CD4-positive, alpha-beta T cell (primary cell): ENCODE measurements at places on chromosomes 5 and 9. TPM values are rescaled to one million over a fixed set of nuclear protein-coding genes. Genes with fewer than 3 reads are reported as not detected.
A peak's percentile ranks its signal among the peaks of the same experiment; 100 is the strongest.

Gene DPYSL3
- total RNA-seq, result not detected

GRCh38 chr9:36450110-36450732 lies 50.2 kb upstream of the RNF38 start:
- no peak for DNase-seq
- no peak overlapping the region for H3K27ac ChIP-seq
- no peak overlapping the region for H3K4me3 ChIP-seq
- H3K36me3 ChIP-seq, result peaks cover 3% of the 10 kb centered on the region

DNA sequence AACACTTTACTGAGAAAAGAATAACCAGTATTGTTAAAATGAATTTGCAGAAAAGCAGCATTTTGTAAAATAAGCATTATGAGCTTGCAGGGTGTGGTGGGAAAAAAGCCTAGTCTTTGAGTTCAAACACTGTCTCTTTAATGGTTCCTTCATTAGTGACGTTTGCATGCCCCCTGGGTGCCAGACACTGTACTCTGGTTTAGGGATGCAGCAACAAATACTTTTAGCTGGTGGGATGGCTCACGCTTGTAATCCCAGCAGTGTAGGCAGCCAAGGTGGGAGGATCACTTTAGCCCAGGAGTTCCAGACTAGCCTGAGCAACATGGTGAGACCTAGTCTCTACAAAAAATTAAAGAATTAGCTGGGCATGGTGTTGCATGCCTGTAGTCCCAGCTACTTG lies 62.3 kb downstream of the MAST4 start:
- no peak overlapping the region for H3K4me3 ChIP-seq
- H3K4me1 ChIP-seq, result no peaks in the 10 kb centered on the region
- no peaks in the 10 kb centered on the region for H3K27me3 ChIP-seq
- no peak overlapping the region for H3K27ac ChIP-seq
- no peaks in the 10 kb centered on the region for H3K36me3 ChIP-seq

Gene ASPN
- total RNA-seq, result not detected

- DNase-seq, result peak; percentile 21
- no peaks in the 10 kb centered on the region for H3K27me3 ChIP-seq
Measured at GRCh38 chr5:157502143-157502647, 42.2 kb downstream of the NIPAL4 start.

GRCh38 chr5:34682926-34683623 lies 26.9 kb downstream of the RAI14 start:
- H3K27ac ChIP-seq, result no peak overlapping the region
- no peaks in the 10 kb centered on the region for H3K27me3 ChIP-seq
- no peak overlapping the region for H3K4me3 ChIP-seq
- H3K4me1 ChIP-seq, result no peaks in the 10 kb centered on the region
- H3K36me3 ChIP-seq, result no peaks in the 10 kb centered on the region

DNA sequence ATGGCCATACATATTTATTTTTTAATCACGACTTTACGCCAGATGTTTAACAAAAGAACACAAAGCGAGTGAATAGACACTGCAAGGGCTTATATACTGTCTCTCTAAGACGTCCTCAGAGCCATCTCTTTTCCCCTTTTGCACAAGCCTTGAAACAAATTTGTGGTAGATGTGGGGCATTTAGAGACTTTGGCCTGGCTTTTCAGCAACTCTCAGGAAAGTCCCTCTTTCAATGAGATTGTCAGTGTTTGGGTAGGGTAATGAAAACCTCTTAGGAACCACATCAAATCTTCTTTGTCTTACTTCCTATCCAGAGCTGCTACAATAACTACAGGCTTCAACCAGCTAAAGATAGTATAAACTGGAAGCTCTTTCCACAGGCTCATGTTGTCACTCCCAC lies 380.0 kb downstream of the ANXA1 start:
- no peaks in the 10 kb centered on the region for H3K4me1 ChIP-seq
- no peaks in the 10 kb centered on the region for H3K36me3 ChIP-seq
- no peak overlapping the region for H3K27ac ChIP-seq
- H3K27me3 ChIP-seq, result no peaks in the 10 kb centered on the region
- no peak overlapping the region for H3K4me3 ChIP-seq
- DNase-seq, result no peak

- H3K36me3 ChIP-seq, result no peaks in the 10 kb centered on the region
- H3K4me1 ChIP-seq, result no peaks in the 10 kb centered on the region
- no peak overlapping the region for H3K4me3 ChIP-seq
- H3K27ac ChIP-seq, result no peak overlapping the region
- DNase-seq, result no peak
Measured at GRCh38 chr5:54217826-54218503, 92.4 kb downstream of the ARL15 start.

Gene DEPDC1B
- 0.39 TPM for total RNA-seq

DNA sequence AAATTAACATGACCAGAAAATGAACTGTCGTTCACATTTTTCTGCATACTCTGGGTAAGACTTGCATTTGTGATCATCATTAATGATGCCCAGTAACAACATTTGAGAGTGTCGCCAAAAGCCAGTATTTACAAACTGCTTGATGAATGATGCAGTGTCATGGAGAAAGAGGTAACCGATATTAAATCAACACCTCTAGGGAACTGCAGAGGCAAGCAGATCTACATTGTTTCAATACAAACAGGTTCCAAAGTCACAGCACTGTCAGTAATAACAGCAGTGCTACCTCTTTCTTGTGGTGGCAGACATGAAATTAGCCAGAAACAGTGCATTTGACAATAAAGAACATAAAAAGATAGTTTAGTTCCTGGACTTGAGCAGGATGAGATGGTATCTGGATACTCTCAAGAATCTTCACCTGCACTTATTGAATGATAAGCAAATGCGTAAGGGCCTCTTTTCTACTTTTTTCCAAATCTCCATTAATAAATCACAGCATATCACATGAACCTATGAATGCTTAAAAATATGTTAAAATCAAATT lies 456.6 kb downstream of the ARHGEF28 start:
- no peak overlapping the region for H3K4me3 ChIP-seq
- no peaks in the 10 kb centered on the region for H3K27me3 ChIP-seq
- H3K27ac ChIP-seq, result no peak overlapping the region
- no peaks in the 10 kb centered on the region for H3K36me3 ChIP-seq
- no peaks in the 10 kb centered on the region for H3K4me1 ChIP-seq
- no peak for DNase-seq

DNA sequence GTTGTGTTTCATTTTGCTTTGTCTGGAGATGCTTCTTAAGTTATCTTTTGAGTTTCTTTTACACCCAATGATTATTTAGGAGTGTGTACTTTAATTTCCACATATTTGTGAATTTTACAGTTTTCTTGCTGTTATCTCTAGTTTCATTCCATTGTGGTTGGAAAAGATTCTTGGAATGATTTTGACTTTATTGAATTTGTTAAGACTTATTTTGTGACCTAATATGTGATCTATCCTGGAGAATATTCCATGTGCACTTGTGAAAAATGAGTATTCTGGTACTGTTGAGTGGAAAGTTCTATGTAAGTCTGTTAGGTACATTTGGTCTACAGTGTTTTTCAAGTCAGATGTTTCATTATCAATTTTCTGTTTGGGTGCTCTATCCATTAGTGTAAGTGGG lies 24.4 kb upstream of the GRAMD2B start:
- no peak overlapping the region for H3K4me3 ChIP-seq
- DNase-seq, result no peak
- no peaks in the 10 kb centered on the region for H3K27me3 ChIP-seq
- H3K36me3 ChIP-seq, result no peaks in the 10 kb centered on the region
- no peaks in the 10 kb centered on the region for H3K4me1 ChIP-seq

- H3K36me3 ChIP-seq, result no peaks in the 10 kb centered on the region
- H3K27me3 ChIP-seq, result no peaks in the 10 kb centered on the region
- H3K27ac ChIP-seq, result no peak overlapping the region
- no peak overlapping the region for H3K4me3 ChIP-seq
Measured at GRCh38 chr5:4258170-4258569, 662.5 kb downstream of the IRX1 start.

DNA sequence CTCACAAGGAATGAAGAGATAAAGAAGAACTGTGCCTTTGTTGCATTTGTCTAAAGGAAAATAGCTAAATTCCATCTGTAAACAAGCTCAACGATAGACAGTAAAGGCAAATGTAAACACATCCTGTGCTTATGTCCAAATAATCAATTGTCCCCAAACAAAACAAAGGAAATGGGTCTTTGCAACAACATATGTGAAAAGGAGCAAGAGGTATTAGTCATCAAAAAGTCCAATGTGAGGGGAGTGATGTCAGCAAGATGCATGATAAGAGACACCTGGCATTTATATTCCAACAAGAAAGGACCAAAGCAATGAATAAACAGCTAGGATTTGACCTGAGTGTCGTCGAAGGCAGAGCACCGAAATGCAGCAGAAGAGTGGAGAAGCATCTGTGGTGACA lies 209.1 kb downstream of the ASTN2 start:
- no peak overlapping the region for H3K4me3 ChIP-seq
- no peaks in the 10 kb centered on the region for H3K27me3 ChIP-seq
- no peaks in the 10 kb centered on the region for H3K4me1 ChIP-seq
- DNase-seq, result no peak

Gene KIF24
- total RNA-seq, result 0.05 TPM

- no peaks in the 10 kb centered on the region for H3K4me1 ChIP-seq
- no peak overlapping the region for H3K27ac ChIP-seq
- no peak overlapping the region for H3K4me3 ChIP-seq
- H3K27me3 ChIP-seq, result peaks cover 7% of the 10 kb centered on the region
Measured at GRCh38 chr5:71862507-71863060, 143.5 kb downstream of the CARTPT start.

DNA sequence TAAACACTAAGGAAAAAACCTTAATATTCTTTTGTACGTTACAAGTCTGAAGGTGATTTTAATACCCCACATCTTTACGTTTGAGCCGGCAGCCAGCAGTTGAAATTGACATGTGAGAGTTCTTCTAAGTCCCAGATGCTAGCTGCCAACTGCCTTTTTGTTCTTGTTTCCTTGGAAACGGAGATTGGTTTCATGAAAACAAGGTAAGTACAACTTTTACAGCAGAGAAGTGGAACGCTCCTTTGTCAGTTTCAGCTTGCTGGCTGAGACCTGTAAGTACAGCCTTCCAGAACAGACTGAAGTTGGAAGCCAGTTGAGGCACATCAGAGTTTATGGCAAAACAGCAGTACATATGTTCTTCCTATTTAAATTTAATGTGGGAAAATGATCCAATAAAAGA lies 1018.4 kb upstream of the ARRDC3 start:
- no peaks in the 10 kb centered on the region for H3K4me1 ChIP-seq
- no peak overlapping the region for H3K27ac ChIP-seq
- no peaks in the 10 kb centered on the region for H3K27me3 ChIP-seq
- no peaks in the 10 kb centered on the region for H3K36me3 ChIP-seq
- no peak overlapping the region for H3K4me3 ChIP-seq
- DNase-seq, result no peak

- H3K27me3 ChIP-seq, result peaks cover 13% of the 10 kb centered on the region
- peak; percentile 31 for DNase-seq
- H3K27ac ChIP-seq, result no peak overlapping the region
- peaks cover 2% of the 10 kb centered on the region for H3K4me1 ChIP-seq
- H3K36me3 ChIP-seq, result no peaks in the 10 kb centered on the region
Measured at GRCh38 chr9:113675475-113675941, 200.6 kb upstream of the ZNF618 start.

GRCh38 chr5:168308976-168309598 lies 17.6 kb downstream of the WWC1 start:
- H3K4me3 ChIP-seq, result no peak overlapping the region
- H3K27ac ChIP-seq, result no peak overlapping the region
- DNase-seq, result no peak
- H3K27me3 ChIP-seq, result no peaks in the 10 kb centered on the region
- H3K4me1 ChIP-seq, result no peaks in the 10 kb centered on the region

Gene C5orf52
- not detected for total RNA-seq

Gene TSSK1B
- total RNA-seq, result not detected

GRCh38 chr9:76759732-76760131 lies 4.5 kb upstream of the PCA3 start:
- H3K4me3 ChIP-seq, result no peak overlapping the region
- no peaks in the 10 kb centered on the region for H3K4me1 ChIP-seq
- peak; percentile 7 for DNase-seq
- H3K27ac ChIP-seq, result no peak overlapping the region
- no peaks in the 10 kb centered on the region for H3K27me3 ChIP-seq

GRCh38 chr5:135439231-135440205 lies 7.6 kb downstream of the DCANP1 start:
- H3K27me3 ChIP-seq, result peaks cover 9% of the 10 kb centered on the region
- DNase-seq, result no peak
- no peak overlapping the region for H3K27ac ChIP-seq
- H3K4me3 ChIP-seq, result no peak overlapping the region
- H3K4me1 ChIP-seq, result no peaks in the 10 kb centered on the region

DNA sequence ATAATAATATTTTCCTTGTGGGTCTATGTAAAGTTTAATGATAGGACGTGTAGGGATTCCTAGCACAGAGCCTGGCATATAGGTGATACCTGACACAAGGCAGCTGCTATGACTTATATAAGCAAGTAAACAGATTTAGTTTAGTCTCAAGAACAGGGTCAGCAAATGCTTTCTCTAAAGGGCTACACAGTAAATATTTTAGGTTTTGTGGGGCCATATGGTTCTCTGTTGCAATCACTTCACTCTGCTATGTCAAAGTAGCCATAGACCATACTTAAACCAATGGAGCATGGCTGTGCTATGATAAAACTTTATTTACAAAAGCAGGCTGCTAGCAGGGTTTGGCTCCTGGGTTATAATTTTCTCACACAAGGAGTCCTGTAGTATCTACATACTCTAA lies 204.8 kb upstream of the KLF4 start:
- H3K27ac ChIP-seq, result no peak overlapping the region
- H3K4me3 ChIP-seq, result no peak overlapping the region
- DNase-seq, result no peak
- no peaks in the 10 kb centered on the region for H3K27me3 ChIP-seq

GRCh38 chr9:69759021-69759420 lies 790 bp downstream of the PTAR1 start:
- peak overlapping the region; percentile 87 for H3K4me3 ChIP-seq
- DNase-seq, result no peak
- H3K4me1 ChIP-seq, result peaks cover 9% of the 10 kb centered on the region
- peaks cover 5% of the 10 kb centered on the region for H3K36me3 ChIP-seq
- H3K27ac ChIP-seq, result peak overlapping the region; percentile 85

DNA sequence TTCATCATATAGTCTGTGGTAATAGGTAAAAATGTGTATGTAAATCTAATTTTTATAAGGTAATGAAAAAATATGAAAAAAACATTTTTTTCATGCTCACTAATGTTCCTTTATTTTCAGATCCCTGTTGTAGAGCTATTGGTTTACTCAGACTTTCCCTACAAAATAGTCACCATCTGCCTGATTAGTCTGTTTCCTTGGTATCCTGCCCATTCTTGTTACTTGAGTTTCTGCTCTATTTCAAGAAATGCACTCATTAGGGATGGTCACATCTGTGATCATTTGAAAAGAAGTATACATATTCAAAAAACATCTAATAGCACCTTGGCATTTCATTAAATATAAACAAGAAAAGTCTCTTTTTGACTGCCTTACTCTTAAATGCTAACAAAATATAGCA lies 21.6 kb upstream of the RASA1 start:
- no peak overlapping the region for H3K4me3 ChIP-seq
- no peaks in the 10 kb centered on the region for H3K36me3 ChIP-seq
- H3K27ac ChIP-seq, result no peak overlapping the region
- H3K4me1 ChIP-seq, result no peaks in the 10 kb centered on the region

- DNase-seq, result no peak
- H3K4me1 ChIP-seq, result peaks cover 7% of the 10 kb centered on the region
- H3K27me3 ChIP-seq, result peaks cover 43% of the 10 kb centered on the region
- no peaks in the 10 kb centered on the region for H3K36me3 ChIP-seq
- H3K4me3 ChIP-seq, result no peak overlapping the region
Measured at GRCh38 chr5:181114284-181114843, 16.6 kb downstream of the OR2V1 start.

Gene SPATA6L
- 10.8 TPM for total RNA-seq

- no peaks in the 10 kb centered on the region for H3K27me3 ChIP-seq
- H3K4me1 ChIP-seq, result peaks cover 60% of the 10 kb centered on the region
- DNase-seq, result no peak
- H3K36me3 ChIP-seq, result peaks cover 4% of the 10 kb centered on the region
Measured at GRCh38 chr9:137631345-137632229, 12.8 kb downstream of the EHMT1 start.
